ENCODE measurements at places on chromosomes 3 and 15. TPM values are rescaled to one million over a fixed set of nuclear protein-coding genes. Genes with fewer than 3 reads are reported as not detected.

The GP5 gene
- not detected for total RNA-seq

DNA sequence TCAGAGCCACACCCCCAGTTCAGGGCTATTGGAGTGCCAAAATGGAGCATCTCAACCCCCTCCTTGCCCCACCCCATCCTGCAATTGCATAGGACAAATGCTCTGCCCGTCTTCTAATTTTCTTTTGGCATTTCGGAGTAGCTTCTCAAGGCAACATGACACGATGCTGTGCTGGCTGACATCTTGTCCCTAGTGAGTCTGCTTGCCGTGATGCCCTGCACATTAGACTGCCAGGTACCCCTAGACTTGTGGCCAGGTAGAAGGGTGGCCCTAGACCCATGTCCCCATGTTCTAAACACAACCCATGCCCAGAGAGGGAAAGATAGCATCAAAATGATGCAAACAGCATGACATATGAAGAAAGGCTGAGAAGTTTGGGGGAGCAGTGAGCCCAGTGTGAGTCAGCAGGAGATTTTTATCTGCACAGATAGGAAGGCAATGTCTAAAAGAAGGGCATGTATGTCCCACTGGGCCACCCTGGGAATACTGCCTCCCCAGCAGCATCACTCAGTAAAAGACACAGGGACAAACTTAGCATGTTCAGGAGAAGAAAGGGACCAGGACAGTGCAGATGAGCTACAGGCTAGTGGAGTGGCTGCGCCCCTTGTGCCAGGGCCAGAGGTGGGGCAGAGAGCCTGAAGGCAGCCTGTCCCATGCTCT is 36.8 kb downstream of the CA12 start:
- no peak for DNase-seq

DNA sequence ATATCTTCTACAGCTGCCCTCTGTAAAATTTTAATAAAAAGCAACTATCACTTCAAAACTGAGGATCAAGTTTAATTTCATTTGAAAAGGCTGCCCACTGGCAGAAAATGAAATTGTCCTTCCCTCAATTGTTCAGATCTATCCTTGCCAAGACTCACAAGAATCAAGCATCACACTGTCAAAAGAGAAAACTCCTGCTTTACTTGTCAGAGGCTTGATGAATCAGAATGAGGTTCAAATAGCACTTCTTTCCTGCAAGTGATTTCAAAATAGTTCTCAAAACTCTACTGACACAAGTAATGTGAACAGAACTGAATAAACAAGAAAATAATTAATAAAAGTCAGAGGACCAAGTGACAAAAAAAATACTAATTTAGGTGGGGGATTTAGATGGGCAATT is 70.6 kb downstream of the GOLIM4 start:
- no peak for DNase-seq

The EFCAB12 gene
- total RNA-seq, result 0.30 TPM

GRCh38 chr3:58637509-58637908 is 29.1 kb downstream of the FAM3D start:
- no peak for DNase-seq

- peak; percentile 98 for DNase-seq
Observed at GRCh38 chr3:195850857-195851543, 39.3 kb upstream of the MUC4 start.

The OXSR1 gene
- total RNA-seq, result 35.7 TPM

The IGSF10 gene
- total RNA-seq, result 2.1 TPM

The UCN2 gene
- not detected for total RNA-seq

The CELSR3 gene
- total RNA-seq, result 1.5 TPM

DNA sequence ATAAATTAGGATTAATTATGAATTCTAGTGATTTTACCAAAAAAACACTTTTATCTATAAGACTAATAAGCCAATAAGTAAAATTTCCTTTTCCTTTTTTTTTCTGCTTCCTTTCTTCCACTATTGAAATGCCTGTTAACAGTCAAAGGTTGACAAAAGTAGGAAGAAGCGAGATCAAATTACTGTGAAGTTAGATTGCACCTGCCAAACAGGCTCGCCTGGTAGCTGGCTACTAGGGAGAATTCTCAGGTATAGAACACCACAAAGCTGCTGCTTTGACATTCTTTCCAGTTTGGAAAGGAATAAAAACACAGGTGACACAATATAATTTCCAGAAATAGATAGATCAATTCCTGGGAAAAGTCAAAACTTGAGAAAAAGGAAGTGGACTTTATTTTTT is 749.0 kb downstream of the NSUN3 start:
- no peak for DNase-seq

The C2CD4B gene
- total RNA-seq, result 5.5 TPM

GRCh38 chr15:66802025-66803001 is 100.3 kb downstream of the SMAD6 start:
- DNase-seq, result no peak

DNA sequence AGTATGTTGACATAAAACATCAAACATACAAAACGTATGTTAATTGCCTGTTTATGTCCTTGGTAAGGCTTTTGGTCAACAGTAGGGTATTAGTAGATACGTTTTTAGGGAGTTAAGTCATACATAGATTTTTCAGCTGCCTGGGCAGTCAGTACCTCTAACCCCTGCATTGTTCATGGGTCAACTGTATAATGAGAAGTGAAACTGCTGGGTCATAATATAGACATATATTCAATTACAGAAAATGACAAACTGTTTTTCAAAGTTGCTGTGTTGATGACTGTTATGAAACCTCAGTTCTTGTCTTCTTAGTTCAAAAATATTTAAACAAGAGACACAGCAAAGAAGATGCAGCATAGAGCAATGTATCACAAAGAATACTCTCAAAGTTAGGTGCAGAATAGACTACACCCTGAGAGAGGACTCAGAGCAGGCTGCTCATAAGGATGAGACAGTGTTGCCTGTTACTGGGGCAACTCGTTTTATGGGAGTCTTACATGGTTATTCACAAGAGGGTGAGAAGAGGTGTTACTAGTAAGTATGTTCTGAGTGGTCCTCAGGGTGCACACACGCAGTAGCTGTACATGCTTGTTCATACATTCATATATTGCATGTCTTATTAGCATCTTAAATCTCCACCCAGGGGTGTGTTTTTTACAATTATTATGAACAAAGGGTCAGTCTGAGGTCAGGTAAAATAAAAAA is 53.1 kb upstream of the ADAMTS17 start:
- DNase-seq, result no peak

The GOLGA8J gene
- not detected for total RNA-seq

- DNase-seq, result no peak
Observed at GRCh38 chr15:39400821-39401550, 179.9 kb upstream of the THBS1 start.

DNA sequence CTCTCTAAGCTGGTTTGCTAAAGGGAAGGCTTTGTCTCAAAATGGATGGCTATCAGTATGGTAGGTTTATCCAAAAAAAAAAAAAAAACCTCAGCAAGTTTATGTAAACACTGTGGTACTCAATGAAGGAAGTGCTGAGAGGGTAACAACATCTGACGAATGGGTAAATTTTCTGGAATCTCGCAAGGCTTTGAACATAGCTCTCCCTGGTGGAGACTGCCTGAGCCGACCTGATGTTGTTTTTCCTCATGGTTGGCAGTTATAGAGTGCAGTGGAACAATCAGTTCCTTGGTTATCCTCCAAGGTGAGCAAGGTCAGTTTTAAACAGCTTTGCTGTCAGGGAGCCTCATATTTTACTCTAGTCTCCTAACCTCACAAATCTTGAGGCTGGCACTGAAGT is 94.6 kb downstream of the ZPLD1 start:
- DNase-seq, result no peak

GRCh38 chr3:174662653-174663052 is 196.5 kb upstream of the NAALADL2 start:
- no peak for DNase-seq

GRCh38 chr3:2880218-2880756 is 229.9 kb downstream of the IL5RA start:
- DNase-seq, result no peak

DNA sequence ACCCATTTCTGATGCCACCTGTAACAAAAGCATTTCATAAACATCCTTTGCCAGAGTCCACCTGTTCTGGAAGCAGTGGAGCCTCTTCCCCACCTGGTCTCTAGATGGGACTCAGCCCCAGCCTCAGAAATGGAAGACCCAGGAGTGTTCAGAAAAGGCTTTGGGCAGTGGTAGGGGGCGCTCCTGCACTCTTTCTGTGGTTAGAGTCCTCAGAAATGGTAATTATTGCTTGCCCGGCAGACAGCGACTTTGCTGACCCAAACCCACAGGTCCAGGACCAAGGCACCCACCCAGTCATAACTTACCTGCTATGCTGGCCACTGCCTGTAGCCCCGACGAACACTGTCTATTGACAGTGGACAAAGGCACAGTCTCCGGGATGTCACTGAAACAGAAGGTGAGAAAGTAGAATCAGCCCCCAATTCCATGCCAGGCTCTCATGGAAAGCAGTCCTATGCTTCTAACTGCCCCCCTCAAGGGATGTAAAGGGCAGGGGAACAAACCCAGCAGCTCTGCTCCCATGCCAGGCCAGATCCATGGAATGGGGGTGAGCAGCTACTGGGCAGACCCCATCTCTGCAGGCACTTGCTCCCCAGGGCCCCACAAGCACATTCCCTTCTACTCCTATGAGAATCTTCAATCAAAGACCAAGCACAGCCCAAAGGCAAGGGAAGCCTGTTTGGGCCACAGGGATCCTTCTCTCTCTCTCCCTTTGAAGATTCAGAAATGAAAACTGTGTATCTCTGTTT is 5.1 kb downstream of the ACAA1 start:
- DNase-seq, result no peak

The IGDCC3 gene
- total RNA-seq, result not detected

DNA sequence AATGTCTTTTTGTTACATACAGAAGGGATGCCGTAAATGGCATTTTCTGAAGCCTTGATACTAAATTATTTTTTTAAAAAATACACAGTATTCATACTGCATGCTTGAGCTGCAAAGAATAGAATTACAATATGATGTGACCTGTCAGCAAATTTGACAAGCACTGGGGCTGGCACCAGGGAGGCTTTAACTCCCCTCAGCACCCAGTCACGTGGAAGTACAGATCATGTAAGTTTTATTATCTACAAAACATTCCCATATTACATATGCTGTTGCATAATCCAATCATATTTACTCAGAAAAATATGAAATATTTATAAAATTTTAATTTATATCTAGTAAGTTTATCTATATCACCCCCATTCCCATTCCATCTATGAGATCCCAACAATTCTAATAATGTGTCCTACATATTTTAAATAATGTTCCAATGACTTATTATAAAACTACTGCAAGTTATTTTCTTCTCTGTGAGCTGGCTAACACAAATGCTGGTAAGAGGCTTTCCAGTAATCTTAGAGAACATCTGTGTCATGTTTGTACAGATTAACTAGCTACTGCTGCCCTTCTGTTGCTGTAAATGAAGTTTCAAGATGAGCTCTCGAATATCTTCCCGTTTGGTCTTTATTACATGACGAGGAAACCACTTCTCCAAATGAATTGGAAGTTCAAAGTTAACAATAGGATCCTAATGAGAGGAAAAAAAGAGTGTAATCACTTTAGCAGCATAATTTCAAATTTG is 5.2 kb upstream of the IMPG2 start:
- no peak for DNase-seq

DNA sequence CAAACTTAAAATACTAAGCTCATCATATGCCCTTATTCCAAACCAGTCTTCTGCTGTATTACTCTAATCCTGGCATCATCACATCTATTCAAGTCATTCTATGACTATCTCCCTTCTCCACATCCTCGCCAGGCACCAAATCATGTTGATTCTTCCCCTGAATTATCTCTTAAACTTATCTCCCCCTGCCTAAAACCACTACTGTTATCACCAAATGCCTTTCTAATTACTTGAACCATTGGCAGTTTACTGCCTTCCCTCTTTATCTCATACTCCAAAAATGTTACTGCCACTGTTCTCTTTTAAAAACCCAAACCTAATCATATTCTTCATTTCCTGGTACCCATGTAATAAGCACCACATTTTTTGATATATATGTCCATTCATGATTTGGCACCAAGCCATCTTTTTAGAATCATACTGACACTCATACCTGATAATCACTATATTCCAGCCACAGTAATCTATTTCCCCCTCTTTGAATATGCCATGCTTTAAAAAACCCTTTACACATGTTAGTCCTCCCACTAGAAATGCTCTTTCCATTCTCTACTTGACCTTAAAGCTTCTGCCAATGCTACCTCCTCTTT is 126.8 kb downstream of the PEAK1 start:
- DNase-seq, result no peak

DNA sequence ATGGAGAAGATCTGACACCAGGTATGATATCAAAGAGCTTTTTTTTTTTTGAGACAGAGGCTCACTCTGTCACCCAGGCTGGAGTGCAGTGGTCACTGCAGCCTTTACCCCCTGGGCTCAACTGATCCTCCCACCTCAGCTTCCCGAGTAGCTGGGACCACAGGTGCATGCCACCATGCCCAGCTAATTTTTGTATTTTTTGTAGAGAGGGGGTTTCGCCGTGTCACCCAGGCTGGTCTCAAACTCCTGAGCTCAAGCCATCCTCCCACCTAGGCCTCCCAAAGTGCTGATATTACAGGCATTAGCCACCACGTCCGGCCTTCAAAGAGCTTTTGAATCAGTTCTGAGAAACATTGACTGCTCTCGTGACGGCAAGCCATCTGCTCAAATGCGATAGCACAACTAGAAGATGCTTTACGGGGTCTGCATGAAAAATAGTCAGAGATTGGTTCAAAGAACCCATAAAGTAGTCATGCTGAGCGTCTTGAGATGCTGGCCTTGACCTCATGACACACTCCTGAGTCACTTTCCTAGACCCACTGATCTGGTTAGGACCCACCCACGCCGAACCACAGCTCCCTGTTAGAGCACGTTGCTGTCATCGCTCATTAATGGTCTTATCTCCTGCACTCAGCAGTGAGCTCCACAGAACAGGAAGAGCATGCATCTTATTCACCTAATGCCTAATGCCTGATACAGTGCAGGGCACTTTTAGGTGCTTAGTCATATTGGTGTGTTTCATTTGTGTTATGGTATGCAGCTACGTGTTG is 57.0 kb upstream of the NR2F2 start:
- DNase-seq, result no peak

The SLC9C1 gene
- not detected for total RNA-seq

The FRG2C gene
- not detected for total RNA-seq

GRCh38 chr3:117193390-117193789 is 483.8 kb downstream of the TUSC7 start:
- no peak for DNase-seq
